ENCODE measurements at places on chromosomes 4 and X.

- peak; percentile 32 for DNase-seq
Measured at GRCh38 chr4:125750828-125751466, 436.2 kb downstream of the FAT4 start.

- DNase-seq = no peak
Measured at GRCh38 chrX:725971-726370, 95.4 kb downstream of the SHOX start.

GRCh38 chr4:42617030-42617429 is 39.9 kb downstream of the ATP8A1 start:
- no peak for DNase-seq

GRCh38 chrX:70331161-70331560 is 41.3 kb downstream of the KIF4A start:
- DNase-seq = peak; percentile 23

DNA sequence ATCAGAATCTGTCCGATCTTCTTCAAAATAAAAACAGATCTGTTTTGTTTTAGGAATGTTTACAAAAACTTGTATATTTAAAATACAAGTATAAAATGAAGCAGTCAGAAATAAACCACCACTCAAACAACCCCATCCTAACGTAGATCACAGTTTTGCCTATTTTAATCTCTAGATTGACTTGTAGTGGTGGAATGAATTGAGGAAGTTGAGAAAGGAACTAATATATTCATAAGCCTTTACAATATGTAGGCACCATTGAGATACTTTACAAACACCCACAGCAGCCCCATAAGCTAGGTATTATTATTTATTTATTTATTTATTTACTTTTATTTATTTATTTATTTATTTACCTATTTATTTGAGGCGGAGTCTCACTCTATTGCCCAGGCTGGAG is 52.3 kb upstream of the KLF3 start:
- no peak for DNase-seq

- no peak for DNase-seq
Measured at GRCh38 chr4:153337686-153338085, 6.8 kb upstream of the MND1 start.

- peak; percentile 94 for DNase-seq
Measured at GRCh38 chrX:17590892-17591740, 146.2 kb upstream of the SCML1 start.

DNA sequence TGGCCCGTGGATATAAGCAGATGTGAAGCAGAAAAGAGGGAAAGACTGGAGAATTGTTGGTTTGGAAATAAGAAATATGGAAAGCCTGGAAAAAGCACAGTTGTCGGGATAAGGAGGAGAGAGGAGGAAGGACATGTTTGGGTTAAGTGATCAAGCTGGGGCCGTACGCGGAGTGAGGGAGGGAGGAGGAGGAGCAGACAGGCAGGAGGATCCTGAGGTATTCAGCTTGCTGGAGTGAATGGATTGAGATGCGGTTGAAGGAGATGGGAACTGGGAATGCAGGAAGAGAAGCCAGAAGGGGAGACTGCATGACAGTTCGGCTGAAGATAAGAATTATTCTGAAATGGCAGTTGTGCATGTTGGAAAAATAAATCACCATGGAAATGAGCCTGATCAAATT is 21.2 kb downstream of the ZFP42 start:
- no peak for DNase-seq

DNA sequence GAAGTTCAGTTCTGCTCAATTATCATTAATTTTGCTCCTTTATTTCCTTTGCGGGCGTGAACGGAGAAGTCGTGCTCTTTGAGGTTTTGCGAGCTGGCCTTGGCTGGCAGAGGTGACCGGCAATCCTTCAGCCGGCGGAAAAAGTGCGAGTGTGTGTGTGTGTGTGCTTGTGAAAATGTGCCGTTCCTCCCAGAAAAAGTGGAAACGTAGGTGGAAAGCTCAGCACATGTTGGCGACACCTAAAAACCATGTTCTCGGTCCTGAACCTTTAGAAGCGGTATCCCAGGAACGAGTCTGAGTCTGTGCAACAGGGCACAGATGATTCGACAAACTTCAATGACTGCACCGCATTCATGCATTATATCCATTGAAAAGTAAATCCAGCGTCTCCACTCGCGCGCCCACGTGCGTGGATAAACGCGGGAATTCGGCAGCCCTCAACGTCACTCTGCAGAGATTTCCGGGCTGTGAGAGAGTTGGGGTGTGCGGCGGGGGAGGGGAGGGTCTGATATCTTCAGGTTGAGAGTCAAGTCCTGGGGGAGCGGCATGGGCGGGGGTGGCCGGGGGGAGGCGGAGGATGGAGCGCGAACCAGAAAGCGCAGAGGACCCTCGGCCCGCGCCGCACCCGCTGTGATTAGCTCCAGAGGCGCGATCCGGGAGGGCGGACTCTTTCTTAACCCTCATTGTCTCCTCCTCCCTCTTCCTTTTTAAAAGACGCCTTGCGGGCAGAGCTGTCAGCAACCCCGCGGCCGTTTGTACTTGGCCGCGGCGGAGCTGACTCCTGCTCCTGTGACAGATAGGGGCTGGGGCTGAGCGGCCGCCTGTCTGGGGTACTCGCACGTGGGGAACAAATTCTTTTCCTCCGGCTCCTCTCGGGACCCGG is at the start of gene SHISA3:
SHISA3 (plus strand) TSS at position 737 of the 883 bp plus-strand sequence. CDS start 569 bp downstream, outside the sequence.
- peak; percentile 19 for DNase-seq

- no peak for DNase-seq
Measured at GRCh38 chr4:185683222-185683621, 128.8 kb downstream of the SORBS2 start.

GRCh38 chrX:54043541-54044125 is 640 bp downstream of the PHF8 start:
- peak; percentile 30 for DNase-seq

DNA sequence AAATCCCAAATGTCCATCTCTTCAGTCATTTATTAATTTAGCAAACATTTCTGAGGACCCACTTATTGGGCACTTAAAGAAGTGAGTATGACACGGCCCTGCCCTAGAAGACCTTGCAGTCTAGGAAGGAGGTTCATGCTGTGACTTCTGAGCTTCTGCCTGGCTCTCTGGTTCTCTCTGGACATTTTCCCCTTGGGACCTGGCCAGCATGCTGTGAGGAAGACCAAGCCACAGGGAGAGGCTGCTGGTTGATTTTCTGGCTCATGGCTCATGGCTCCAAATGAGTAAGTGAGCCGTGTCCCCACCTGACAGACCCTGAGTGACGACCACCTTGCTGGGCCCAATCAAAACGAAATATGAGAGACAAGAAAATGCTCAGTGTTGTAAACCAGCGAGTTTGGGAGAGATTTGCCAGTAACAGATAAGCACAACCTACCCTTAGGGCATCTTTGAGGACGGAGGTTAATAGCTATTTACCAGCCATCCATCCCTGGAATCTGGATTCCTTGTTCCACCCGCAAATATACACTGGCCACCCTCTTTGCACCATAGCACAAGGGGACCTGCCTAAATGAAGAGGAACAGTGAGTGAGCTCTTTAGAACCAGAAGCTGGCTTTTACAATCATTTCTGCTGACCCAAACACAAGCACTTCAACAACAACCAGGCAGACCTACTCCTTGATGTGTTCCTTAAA is 876 bp downstream of the MPP1 start:
- no peak for DNase-seq

GRCh38 chrX:55907968-55908607 is 190.5 kb downstream of the RRAGB start:
- peak; percentile 7 for DNase-seq

- DNase-seq = peak; percentile 11
Measured at GRCh38 chr4:155060419-155060818, 148.0 kb upstream of the NPY2R start.
